ENCODE measurements at places on chromosomes 3 and 15.

DNA sequence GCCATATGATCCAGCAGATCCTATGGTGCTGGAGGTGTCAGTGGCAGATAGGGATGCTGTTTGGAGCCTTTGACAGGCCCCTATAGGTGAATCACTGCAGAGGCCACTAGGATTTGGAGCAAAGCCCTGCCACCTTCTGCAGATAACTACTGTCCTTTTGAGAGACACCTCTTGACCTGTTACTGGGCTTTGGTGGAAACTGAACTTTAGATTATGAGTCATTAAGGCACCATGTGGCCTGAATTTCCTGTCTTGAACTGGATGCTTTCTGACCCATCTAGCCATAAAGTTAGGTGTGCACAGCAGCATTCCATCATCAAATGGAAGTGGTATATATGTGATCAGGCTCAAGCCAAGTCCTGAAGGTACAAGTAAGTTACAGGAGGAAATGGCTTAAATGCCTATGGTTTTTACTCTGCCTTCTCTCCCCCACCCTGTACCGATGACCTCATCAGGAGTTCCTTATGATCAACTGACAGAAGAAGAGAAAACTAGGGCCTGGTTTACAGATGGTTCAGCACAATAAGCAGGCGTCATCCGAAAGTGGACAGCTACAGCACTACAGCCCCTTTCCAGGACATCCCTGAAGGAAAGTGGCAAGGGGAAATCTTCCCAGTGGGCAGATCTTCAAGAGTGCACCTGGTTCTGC, 565.6 kb upstream of the AGTR1 start:
- no peak for DNase-seq

- no peak for DNase-seq
Observed at GRCh38 chr3:134607054-134608022, 43.5 kb downstream of the KY start.

- DNase-seq = no peak
Observed at GRCh38 chr15:73328981-73329380, 39.8 kb downstream of the HCN4 start.

- DNase-seq = no peak
Observed at GRCh38 chr3:76043746-76044145, 258.4 kb upstream of the ZNF717 start.

- no peak for DNase-seq
Observed at GRCh38 chr3:15276028-15276724, 56.2 kb downstream of the SH3BP5 start.

DNA sequence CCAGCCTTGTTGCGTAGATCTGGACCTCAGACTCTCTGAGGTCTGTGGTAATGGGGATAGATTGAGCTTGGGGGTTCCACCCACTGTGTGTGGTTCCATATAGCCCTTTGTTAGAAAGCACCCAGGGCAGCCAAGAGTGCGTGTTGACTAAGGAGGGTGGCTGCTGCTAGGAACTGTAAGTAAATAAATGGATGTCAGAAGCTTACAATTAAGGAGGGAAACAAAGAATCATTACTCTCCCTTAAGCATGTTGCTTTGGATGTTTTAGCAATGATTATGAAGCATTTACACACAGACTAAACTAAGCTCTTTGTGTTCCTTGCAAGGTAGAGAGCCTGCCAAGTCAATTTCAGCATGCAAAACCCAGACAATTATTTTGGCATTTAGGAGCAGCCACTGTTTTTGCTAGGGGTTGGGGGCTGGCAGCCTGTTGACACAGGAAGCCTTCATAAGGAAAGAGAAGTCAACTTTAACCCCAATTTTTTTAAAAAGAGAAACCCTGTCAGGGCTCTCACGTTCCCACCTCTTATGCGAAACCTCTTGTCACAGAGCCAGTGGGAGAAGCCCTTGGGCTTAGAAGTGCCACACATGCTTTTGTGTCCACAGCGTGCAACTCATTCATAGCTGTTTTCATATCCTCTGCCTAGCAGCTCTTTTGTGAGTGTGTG, 127.8 kb downstream of the CMSS1 start:
- DNase-seq = no peak

GRCh38 chr15:43241100-43241499, 20.3 kb upstream of the EPB42 start:
- DNase-seq = no peak

DNA sequence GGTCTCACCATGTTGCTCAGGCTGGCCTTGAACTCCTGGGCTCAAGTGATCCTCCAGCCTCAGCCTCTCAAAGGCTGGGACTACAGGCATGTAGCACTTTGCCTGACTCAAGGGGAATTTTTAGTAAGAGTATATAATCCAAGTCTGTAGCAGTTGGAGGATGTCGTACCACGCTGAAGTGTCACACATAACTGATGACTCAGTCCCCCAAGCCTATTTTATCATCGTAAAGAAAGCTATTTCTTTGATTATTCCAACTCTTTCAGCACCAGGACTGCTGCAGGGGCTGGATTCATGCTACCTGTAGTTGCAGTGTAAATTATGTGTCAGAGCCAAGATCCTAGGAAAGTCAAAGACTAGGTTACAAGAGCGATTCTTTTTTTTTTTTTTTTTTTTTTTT, 1.4 kb upstream of the PRKCI start:
- DNase-seq = no peak

GRCh38 chr3:126311338-126311978, 45.8 kb downstream of the KLF15 start:
- no peak for DNase-seq

DNA sequence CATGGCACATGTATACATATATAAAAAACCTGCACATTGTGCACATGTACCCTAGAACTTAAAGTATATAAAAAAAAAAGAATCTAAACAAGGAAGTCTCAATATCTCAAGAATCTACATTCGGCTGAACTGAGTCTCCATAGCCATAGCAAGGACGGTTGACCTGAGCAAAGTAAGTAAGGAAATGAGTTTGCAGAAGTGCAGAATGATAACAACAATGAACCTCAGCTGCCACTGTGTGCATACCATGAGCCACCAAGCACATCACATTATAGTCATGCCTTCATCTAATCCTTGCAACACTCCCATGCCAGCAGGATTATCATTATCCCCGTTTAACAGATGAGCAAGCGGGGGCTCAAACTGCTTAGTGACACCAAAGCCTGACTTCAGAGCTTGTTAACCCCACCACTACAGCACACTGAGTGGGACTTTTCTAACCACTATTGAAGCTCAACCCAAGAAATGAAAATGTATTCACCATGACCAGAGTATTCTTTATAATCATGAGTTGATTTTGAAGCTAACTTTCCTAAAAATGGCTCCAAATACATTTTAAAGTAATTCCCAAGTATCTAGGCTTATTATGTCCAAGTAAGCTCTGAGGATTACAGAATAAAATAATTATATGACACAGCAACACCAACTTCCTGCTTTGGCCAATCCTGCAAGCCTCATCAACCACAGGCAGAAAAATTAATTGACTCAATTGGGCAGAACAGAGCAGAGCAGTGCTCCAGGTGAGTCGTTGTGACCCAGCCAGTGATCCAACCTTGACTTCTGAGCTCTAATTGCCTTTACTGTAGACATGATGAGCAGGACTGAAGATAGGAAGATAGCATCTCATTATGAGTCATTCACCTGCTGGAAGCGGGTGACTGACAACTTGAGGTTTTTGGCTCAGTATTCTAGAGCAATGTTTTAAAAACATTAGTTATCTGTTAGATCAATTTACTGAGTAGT, 47.3 kb upstream of the IL12A start:
- DNase-seq = no peak

- DNase-seq = no peak
Observed at GRCh38 chr3:102301155-102301880, 133.5 kb upstream of the ZPLD1 start.

- DNase-seq = no peak
Observed at GRCh38 chr3:145721273-145721805, 439.6 kb downstream of the PLOD2 start.

GRCh38 chr3:190721330-190721729, 141.2 kb downstream of the GMNC start:
- DNase-seq = no peak

GRCh38 chr15:58420579-58421043, 11.2 kb upstream of the LIPC start:
- no peak for DNase-seq

DNA sequence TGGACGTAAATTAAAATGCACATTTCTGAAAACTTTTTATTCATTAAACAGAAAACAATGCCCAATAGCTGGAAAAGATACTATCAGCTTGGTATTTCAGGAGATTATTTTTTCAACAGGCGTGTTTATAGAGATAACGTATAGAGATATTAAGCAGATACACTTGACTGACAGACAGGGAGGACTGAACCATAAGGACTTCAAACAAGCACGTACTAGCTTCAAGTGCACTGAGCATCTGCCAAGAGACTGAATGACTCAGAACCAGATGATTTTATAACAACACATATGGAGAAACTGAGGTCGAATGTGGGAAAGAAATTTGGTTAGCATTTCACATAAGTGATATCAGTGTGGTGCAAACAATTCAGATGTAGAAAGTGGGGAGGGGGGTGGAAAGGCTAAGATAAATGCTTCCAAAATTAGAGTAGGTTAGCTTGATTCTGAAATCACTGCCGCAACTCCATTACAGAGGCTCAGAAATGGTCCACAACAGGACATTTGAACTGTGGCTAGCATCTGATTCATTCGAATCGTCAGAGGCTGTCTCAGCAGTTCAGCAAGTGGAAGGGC, 103.5 kb downstream of the SEMA6D start:
- DNase-seq = no peak

DNA sequence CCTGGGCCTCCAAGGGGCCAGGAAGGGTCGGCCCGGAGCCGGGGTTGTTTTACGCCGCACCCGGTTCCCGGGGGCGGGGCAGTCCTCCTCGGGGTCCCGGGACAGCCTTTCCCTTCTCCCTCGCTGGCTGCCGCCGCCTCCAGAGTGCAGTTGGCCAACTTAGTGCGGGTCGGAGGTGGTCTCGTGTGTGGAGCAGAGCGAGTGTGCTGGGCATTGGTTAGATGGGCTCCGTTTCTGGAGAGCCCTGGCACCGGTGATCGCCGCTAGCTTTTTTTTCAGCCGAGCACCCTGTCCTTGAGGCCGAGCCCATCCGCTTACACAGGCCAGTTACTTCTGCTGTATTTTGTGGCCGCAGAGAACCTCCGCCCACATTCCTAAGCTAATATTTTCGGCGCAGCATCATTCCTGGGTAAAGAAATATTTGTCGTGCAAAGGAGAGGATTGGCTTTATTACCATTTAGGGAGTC, 585 bp downstream of the KIF23 start:
- no peak for DNase-seq

- no peak for DNase-seq
Observed at GRCh38 chr3:120144267-120144666, 50.0 kb upstream of the GSK3B start.

- no peak for DNase-seq
Observed at GRCh38 chr15:78212008-78212407, 22.4 kb downstream of the ACSBG1 start.

DNA sequence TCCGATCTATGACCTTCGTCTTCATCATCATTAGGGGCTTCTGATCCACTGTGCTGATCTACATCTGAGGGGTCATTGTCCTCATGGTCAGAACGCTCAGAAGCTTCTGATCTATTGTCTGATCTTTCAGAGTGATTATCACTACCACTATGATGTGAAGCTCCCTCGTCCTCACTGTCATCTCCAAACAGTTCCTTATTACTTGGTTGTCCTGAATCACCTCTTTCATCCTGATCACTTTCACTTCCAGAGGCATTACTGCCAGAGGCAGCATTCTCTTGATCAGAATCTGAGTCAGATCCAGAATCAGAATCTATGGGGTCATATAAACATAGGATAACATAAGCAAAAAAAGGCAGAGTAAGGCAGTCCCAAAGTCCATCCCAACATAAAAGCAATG, 5.4 kb downstream of the LEO1 start:
- DNase-seq = no peak

GRCh38 chr3:66499881-66500575, 794 bp downstream of the LRIG1 start:
- DNase-seq = peak; percentile 24

- no peak for DNase-seq
Observed at GRCh38 chr3:129552287-129553050, 9.5 kb downstream of the H1-8 start.

- DNase-seq = no peak
Observed at GRCh38 chr3:40321818-40322217, 12.3 kb downstream of the EIF1B start.

GRCh38 chr15:94324835-94325767, 93.7 kb downstream of the MCTP2 start:
- DNase-seq = no peak

- DNase-seq = peak; percentile 68
Observed at GRCh38 chr15:20340931-20341661, 200.5 kb downstream of the GOLGA6L6 start.

- DNase-seq = no peak
Observed at GRCh38 chr3:127767126-127767525, 55.2 kb downstream of the MGLL start.

All from CD4-positive, alpha-beta T cell treated with Interleukin-6 at 100 ng/mL for 8 hours (primary cell).